ENCODE measurements at places on chromosomes 16 and 17.

DNA sequence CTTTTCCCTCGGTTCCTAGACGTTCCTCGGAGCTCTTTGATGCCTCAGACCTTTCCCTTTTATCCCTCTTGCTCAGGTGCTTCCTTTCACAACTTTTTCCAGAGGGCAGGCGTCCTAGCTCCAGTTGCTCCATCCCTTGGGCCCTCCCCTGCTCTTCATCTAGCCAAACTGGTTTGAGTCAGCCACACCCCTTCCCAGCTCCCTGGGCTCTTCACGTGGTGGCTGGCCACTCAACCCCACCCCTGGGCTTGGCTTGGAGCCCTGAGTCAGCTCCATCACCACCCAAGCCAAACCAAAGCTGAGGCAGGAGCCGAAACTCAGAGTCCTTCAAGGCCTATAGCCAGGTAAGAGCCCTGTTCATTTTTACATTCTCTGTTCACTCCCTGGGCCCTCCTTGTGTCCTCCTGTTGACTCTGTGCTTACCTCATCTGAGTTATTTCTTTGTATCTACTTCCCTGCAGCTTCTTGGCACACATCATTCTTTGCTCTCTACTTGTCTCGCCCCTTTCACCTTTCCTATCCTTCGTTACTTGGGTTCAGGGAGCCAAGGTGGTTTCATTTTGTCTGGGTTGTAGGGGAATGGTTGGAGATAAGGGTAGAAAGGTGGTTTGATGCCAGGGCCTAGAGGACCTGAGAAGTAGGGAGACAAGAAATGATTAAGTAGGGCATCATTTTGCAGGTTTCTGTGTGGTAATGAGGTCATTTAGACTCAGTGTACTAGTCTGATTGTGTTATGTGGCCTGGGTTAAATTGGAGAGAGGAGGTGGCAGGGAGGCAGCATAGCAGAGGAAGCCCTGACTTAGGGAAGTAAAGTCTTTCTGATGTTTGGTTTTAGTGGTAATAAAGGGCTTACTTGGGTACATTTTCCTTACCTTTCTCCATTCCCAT lies 7.6 kb upstream of the PHKG2 start:
- no peak for DNase-seq

DNA sequence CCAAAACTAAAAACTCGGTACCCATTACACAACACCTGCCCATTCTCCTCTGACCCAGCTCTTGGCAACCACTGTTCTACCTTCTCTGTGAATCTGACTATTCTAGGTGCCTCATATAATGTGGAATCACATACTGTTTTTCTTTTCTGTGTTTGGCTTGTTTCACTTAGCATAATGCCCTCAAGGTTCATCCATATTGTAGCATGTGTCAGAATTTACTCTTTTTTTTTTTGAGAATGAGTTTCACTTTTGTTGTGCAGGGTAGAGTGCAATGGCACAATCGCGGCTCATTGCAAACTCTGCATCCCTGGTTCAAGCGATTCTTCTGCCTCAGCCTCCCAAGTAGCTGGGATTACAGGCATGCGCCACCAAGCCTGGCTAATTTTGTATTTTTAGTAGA lies 59.5 kb upstream of the RBL2 start:
- DNase-seq, result no peak

- no peak for DNase-seq
These were observed 241.6 kb upstream of the SALL1 start for GRCh38 chr16:51392521-51393187.

DNA sequence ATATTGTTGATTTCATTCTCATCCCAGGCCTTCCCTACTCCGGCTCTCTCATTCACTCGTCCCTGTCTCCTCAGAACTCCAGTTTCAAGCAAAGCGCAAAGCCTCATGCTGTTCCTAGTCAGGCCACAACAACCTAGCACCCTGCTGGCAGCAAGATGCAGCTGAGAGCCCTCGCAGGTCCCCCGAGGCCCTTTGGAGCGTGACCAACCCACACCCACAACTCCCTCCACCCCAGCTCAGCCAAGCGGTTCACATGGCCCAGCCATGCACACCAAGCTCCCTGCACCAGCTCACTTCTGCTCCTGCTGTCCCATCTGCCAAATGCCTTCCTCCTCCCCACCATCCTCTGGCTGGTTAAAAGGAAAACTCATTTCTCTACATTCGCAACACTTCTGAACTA lies 195.8 kb downstream of the IRX5 start:
- no peak for DNase-seq

DNA sequence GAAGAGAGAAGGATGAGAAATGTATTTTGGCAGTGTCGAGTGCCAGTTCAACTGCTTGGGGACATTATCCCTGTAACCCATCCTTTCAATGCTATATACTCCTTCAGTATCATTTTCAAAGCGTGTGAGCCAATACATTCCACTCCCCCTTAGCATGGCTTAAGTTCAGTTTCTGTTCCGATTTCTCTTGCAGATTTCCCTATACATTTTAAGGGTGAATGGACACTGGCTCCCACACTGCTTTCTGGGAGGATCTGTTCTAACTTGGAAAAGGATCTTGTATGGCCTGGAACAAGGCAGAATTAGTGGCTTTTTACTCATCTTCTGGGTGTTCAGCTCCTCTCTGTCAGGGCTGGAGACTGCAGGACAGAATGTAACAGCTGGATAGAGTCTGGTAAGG lies 333.8 kb downstream of the HAPSTR1 start:
- no peak for DNase-seq

GRCh38 chr17:79251824-79252223 lies 177.2 kb downstream of the ENGASE start:
- DNase-seq, result no peak

DNA sequence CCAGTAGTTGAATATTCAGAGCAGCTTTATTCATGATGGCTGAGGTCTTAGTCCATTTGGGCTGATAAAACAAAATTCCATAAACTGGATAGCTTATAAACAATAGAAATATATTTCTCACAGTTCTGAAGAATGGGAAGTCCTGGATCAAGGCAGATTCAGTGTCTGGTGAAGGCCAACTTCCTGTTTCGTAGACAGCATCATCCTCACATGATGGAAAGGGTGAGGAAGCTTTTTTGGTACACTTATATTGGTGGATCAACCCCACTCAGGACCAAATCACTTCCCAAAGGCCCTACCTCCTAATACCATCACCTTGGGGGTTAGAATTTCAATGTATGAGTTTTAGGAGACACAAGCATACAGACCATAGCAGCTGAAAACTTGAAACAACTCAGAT lies 224.2 kb downstream of the CYB561 start:
- no peak for DNase-seq

DNA sequence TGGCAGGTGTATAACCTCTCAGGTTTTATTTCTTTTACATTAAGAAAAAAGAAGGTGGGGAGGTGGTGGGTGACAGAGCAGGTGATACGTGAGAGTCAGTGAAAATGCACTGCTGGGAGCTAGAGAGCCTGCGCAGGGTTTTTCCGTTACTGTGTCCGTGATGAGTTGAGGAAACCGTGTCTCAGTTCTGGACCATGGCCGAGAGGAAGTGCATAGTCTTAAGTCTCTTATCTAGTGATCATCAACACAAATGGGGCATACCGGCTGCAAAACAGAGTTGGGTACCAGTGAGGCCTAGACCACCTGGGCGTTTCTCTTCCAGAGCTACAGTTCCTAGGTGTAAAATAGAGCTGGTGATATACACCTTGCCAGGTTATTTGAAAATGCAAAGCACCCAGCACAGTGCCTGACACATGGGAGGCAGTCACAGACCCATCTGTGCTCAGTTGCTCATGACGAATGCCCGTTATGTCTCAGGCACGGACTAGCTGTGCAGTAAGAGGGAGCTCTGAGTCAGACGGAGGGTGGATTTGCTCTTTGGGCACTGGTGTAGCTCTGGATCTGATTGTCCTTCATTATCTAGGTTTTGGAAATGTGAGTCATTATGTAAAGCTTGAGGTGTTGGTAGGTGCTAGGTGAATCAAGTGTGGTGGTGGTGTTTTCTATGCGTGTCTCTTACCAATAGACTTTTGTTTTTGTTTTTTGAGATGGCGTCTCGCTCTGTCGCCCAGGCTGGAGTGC lies 60.9 kb downstream of the RPTOR start:
- no peak for DNase-seq

GRCh38 chr17:75721463-75722011 lies 278 bp downstream of the ITGB4 start:
- DNase-seq, result no peak

GRCh38 chr17:37848690-37849616 lies 75.3 kb upstream of the TBC1D3K start:
- DNase-seq, result no peak

DNA sequence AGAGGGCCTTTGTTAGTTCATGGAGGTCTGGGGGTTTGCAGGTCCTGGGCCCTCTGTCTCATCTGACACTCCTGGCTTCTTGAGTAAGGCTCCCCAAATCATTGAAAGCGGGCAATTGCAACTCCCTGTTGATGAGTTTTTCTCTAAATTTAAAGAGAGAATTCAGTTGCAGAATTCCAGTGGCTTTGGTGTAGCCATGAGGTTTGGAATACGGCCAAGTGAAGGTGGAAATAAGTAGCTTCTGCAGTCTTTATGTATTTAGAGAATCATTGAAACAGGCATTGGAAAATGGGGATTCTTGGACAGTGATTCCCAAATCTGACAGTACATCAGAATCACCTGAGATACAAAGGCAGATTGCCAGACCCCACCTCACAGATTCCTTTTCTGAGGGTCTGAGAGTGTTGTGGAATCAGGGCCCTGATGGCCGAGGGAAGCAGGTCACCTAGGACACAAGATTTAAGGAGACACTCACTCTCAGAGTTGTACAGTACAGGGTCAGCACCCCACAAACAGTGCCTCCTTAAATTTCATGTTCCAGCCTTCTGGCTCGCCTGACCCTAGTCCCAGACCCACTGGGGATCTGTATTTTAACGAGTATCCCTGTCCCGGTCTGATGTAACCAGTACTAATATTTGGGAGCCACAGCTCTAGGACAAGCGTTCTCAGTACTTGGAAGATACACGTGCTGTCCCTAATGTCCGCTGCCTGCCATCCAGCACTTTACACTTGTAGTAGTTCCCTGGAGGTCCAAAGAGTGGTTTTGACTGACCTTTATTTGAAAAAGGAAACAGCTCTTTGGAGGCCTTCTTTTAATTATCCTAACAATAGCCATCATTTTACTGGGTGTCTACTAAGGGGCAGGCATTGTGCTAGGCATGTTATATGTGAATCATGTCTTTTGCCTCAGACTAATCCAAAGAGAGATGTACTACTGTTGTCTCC lies 37.8 kb downstream of the YPEL2 start:
- DNase-seq, result no peak

GRCh38 chr16:22634954-22635353 lies 124.3 kb downstream of the NPIPB5 start:
- no peak for DNase-seq

DNA sequence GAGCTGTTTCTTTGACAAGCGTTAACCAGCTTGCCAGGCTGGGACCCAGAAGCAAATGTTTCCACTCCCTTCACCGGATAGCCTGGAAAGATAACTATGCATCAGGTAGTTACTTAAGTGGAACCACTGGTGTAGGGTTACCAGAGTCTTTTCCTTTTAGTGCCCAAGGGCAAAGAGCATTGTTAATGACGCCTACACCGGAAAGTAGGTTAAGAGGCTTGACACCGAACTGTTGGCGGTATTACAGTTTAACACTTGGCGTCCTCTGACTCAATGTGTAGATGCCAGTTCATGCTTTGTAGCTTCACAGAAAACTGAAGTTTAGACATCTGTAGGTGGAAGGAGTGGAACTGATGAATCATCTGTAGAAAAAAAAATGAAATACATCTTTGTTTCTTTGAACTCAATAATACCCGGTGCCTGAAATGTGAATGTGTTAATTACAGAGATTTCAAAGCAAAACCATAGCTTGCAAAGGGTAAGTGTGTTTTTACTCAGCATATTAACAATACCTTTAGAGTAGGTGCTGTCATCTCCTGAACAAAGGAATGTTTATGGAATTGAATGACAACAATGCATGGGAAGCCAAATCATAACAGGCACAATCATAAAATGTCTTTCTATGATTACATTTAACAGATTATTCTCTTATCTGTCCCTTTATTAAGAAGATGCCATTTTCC lies 426.7 kb upstream of the SALL1 start:
- no peak for DNase-seq

DNA sequence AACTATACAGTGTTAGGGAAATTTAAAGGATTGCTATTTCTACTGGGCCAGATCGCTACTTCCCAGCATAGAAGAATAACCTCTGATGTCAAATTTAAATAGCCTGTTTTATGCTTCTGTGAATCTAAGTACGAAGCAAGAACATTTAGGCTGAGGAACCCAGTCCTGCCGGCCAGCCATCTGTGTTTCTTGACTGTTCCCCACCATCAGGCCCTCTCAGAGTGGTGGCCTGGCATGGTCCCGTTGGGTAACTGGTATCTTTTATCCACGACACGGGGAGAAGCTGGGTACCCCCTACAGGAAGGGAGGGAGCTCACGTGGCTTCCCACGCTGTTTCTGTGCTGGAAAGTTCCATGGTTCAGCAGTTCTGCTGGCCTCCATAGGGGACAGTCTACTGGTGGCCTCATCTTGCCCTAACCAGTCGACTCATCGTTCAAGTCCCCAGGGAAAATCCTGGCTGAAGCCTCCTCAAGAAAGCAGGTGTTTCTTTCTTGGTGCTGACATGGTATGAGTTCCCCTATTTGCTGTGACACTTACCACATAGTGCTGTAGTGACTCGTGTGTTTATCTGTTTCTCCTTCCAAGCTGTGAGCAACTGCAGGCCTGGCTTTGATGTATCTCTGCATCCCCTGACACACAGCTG lies 201.7 kb upstream of the NLRP1 start:
- DNase-seq, result no peak

DNA sequence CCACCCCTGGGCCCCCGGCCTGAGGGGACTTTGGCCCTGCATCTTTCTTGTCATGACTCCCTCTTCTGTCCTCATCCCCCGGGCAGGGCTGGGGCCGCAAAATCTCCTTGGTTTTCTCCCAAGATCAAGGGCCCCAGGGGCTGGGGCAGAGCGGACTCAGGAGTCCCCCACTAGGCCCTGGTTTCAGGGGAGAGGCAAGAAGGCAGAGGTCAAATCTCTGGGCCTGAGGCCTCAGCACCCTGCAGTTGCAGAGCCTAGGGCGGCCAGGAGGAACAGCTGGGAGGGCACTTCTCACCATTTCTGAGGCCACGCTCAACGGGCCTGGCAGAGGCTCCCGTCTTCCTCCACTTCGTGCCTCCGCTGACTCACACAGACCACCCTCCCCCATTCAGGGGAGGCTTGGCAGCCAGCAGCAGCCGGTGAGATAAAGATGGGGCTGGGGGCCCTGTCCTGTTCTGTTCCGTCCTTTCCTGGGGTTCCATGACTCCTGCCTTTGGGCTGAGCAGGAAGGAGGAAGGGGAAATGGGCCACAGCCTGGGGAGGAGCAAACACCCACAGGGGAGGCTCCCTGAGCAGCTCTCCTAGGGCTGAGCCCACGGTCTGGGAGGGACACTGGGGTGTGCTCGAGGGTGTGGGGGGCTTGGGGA lies 12.4 kb downstream of the ZSCAN10 start:
- DNase-seq, result no peak

- no peak for DNase-seq
These were observed 163.7 kb downstream of the MAF start for GRCh38 chr16:79436885-79437284.

- DNase-seq, result peak; percentile 11
These were observed 12.8 kb downstream of the RECQL5 start for GRCh38 chr17:75654176-75654575.
